ENCODE measurements at places on chromosomes 1 and 21.

DNA sequence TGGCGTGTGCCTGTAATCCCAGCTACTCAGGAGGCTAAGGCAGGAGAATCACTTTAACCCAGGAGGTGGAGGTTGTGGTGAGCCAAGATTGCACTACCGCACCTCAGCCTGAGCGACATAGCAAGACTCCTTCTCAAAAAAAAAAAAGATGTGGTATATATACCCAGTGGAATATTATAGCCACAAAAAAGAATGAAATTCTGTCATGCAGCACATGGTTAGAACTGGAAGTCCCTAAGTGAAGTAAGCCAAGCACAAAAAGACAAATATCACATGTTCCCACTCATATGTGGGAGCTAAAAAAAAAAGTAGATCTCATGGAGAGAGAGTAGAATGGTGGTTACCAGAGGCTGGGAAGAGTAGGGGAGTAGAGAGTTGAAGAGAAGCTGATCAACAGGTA is 18.7 kb downstream of the PSMB4 start:
- no peak for DNase-seq

GRCh38 chr1:119858126-119858525 is 38.2 kb downstream of the ADAM30 start:
- DNase-seq = no peak

GRCh38 chr1:25338986-25339385 is 852 bp downstream of the TMEM50A start:
- no peak for DNase-seq

DNA sequence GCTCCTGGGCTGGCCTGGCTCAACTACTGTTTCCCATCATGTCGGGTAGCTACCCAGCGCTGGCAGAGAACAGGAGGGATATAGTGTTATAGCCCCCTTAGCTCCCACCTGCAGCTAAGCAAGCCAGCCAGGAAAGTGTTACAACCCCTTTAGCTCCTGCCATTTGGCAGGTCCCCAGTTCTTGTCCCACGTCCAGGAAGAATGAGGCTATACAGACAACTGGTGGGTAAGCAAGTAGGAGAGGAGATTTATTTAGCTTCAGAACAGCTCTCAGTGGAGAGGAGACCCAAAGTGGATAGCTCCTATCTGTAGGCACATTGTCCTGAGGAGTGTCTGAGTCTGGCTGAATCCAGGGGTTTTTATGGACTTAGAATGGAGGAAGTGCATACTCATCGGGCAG is 741.1 kb upstream of the B3GALT2 start:
- DNase-seq = no peak

- DNase-seq = no peak
These were observed 61.0 kb upstream of the ADARB1 start for GRCh38 chr21:45013260-45013841.
